ENCODE measurements at places on chromosomes 6 and 20.

DNA sequence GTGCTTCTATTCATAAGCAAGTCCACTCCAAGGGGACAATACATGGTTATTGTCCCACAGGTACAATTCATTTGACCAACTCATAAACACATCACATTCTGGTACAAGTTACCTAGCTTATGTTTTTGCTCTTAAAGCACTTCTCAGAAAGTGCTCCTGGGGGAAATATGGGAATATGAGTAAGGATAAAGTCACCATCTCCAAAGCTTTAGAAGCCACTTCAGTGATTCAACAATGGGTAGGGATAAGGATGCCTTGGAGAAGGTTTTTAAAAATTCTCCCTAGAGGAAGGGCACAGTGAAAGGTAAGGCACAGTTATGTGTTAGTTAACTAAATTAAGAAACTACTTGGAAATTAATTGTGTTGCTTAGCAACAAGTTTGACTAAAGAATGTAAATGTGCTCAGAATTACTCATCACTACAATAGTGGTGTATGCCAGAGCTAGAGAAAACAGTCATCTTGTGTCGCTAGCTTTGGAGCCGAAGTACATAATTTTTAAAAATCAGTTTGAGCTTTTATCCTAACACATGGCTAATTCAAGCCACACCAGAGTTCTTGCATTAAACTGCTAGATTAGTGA is 39.5 kb upstream of the LAMP5 start:
- DNase-seq, result no peak

DNA sequence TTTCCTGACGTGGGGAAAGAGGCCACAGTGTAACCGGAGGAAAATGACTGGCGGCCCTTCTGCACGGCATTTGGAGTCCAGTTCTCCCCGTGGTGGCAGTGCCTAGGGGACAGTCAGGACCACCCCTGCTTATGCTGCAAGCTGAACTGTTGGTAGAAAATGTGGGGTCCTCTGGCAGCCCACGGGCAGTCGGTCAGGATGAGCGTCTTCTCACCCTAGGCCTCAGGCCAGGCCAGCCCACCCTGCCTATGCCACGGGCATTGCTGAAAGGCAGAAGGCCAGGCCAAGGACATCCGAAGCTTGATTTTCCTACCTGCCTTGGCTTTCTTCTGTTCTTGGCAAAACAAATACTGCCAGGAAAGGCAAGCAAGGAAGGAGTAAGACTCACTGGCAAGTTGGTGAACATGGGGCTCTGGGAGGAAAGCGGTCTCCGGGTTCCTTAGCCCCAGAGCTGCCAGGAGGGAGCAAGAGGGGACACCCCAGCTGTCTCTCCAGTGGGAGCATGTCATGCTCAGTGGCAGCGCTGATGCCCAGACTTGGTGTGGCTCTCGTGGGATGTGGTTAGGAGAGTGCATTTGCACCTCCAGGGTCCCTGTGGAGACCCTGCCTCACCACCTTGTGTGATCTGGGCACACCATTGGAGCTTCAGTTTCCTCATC is 311.6 kb downstream of the QKI start:
- DNase-seq, result no peak

DNA sequence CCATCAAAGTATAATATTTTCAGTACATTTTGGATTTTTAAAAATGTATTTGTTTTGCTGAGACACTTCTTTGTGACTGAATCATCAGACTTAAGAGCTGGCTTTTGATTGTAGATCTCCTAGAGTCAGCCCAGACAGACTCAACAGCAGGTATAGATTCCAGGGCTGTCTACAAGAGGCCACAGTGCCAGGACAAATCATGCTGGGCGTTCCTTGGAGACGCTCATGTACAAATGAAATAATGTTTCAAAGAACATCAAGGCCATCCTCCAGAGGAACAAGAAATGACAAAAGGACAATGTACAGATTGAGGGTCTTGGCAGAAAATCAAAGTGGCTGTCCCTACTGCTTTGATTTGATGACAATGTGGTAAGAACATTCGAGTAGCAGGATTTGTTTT is 369.3 kb downstream of the GRIK2 start:
- DNase-seq, result no peak

DNA sequence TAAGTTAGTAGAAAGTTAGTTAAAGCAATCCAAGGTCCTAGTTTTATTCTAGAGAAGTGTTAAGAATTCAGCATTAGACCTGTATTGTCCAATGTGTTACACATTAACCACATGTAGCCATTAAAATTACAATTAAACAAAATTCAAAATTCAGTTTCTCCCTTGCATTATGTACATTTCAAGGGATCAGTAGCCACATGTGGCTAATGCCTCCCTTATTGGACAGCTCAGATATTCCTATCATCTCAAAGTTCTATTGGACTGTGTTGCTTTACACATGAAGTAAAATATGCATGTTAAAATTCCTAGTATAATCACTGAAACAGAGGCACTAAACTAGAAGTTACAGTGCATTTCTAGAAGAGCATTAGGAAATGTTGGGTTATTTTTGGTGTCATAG is 107.2 kb upstream of the SCGN start:
- DNase-seq, result no peak

DNA sequence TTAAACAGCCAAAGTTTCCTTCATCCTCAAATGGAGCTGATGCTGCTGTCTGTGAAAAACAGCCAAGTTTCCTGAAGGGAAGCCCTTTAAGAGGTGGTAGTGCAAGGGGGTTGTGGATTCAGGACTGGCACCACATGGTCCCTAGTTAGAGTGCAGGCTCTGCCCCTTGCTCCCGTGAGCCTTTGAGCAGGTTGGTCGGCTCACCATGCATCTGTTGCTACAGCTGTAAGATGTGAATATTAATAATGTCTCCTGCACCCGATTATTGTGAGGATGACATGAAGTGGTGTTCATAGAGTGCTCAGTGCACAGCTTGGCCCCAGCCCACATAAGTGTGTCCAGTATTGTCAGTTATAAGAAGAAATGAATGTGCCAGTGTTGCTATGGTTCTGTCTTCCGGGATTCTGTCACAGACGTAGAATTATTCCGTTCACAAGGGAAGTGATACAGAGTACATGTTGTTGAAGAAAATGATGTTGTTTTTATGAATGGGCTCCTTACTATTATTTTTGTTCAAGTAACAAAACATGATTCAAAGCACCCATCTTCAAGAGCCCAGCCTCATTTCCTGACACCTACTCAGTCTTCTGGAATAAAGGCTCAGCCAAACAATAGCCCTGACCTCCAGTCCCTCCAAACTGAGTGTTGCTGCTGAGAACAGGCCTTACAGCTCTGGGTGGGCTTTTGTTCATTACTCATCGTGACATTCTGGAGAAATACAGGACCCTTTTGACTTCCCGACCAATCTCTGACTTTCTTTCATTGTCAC is 2.9 kb upstream of the PKIG start:
- DNase-seq, result no peak

DNA sequence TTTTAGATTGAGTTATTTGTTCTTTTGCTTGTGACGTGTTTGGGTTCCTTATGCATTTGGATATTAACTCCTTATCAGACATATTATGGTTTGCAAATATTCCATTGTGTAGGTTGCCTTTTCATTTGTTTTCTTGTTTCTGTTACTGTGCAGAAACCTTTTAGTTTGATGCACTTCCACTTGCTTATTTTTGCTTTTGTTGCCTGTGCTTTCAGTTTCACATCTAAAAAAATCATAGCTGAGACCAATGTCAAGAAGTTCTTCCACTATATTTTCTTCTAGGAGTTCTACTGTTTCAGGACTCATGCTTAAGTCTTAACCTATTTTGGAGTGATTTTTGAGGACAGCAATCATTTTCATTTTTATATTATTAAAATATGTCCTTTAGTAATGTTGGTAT is 113.5 kb downstream of the EPM2A start:
- DNase-seq, result no peak

DNA sequence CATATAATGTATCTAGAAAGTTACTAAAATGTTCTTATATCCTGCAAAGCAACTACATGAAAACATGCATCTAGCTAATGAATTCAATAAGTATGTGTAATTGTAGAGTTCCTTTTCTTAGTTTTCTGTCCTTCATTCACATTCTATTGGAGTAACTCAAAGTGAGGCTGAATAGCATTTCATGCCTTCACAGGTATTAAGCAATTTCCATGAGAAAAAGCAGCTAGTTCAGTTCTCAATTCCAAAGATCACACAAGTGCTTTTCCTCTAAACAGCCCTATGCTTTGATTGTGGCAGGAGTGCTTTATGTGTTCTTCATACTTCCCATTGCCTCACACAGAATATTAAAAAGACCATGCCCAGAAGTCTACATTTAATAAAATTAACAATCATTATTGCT is 274.9 kb downstream of the RFPL4B start:
- DNase-seq, result no peak

- DNase-seq, result no peak
Observed at GRCh38 chr6:85470023-85470410, 20.1 kb downstream of the NT5E start.

Data from nephron progenitor cell (in vitro differentiated cells).